ENCODE measurements at places on chromosomes 13 and 19.

- no peak for DNase-seq
Observed at GRCh38 chr19:15964231-15964630, 15.4 kb downstream of the OR10H4 start.

DNA sequence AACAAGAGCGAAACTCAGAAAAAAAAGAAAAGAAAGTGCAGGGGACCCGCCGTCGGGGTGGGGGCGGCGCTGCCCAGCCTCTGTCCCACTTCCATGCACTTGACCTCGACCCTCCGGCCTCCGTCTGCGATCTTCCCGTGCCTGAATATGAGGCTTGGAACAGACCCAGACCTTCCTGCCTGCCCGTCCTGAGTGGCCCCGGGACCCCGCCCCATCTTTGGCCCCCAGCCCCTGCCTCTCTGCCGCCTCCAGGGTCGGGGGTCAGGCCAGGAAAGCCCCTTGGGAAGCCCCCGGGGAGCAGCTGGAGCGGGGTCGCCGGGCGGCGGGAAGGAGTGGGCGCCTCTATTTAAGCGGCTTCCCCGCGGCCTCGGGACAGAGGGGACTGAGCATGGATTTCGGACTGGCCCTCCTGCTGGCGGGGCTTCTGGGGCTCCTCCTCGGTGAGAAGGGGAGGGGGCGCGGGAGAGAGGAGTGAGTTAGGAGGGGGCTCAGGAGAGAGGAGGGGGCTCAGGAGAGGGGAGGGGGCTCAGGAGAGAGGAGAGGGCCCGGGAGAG lies at the start of gene MADCAM1:
MADCAM1 (plus strand) TSS at position 375 of the 554 bp plus-strand sequence; CDS start at position 389, 14 bp downstream.
- DNase-seq: no peak

GRCh38 chr13:113219256-113219940 lies 10.0 kb downstream of the CUL4A start:
- DNase-seq: peak; percentile 16

GRCh38 chr13:108115738-108116137 lies 99.6 kb downstream of the LIG4 start:
- no peak for DNase-seq

- DNase-seq: no peak
Observed at GRCh38 chr13:48661107-48661506, 7.4 kb downstream of the CYSLTR2 start.

- no peak for DNase-seq
Observed at GRCh38 chr13:74026753-74027152, 107.5 kb downstream of the KLF12 start.

DNA sequence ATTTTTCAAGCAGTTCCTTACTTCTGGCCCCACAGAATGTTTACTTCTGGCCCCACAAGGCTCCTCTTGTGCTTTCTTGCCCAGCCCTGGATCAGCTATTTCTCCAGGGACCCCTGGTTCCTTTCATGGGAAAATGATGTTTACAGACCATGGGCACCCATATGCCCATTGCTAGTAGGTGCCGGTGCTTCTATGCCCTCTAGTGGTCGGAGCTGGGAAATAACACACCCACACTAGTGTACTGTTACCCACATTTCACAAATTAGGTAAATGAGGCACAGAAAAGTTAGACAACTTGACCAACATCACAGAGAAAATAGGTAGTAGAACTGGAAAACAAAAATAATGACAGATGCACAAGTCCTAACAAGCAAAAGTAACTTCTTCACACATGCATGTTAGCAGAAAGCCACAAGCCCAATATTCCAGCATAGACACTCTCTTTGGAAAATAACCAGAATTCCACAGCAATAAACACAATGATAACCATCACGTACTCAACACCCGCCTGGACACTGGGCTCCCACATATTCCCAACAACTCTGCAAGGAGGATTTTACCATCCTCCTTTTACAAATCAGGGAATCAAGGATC lies 1.3 kb upstream of the CEACAM6 start:
- peak; percentile 12 for DNase-seq

- DNase-seq: no peak
Observed at GRCh38 chr13:64782466-64782865, 2447.7 kb downstream of the PCDH9 start.

GRCh38 chr13:32728327-32728726 lies 142.1 kb downstream of the PDS5B start:
- no peak for DNase-seq

GRCh38 chr19:7874897-7875273 lies 695 bp upstream of the PRR36 start:
- no peak for DNase-seq

DNA sequence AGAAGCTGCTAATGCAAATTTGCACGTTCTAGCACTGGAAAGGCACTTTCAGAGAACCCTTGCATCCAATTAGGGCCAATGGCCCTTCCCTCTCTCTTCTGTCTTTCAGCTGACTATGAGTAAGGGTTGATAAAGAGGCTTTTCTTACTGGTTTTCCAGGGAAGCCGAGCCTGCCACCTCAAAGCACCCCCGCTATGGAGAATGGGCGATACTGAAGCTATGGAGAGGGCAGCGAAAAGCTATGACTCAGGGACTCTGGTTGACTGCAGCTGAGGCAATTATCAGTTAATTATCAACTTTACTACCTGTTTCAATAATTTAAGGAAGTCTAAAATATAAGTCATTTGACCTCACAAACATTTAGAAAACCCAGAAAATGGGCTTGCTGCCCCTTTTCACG lies 115.8 kb downstream of the TRPC4 start:
- no peak for DNase-seq

DNA sequence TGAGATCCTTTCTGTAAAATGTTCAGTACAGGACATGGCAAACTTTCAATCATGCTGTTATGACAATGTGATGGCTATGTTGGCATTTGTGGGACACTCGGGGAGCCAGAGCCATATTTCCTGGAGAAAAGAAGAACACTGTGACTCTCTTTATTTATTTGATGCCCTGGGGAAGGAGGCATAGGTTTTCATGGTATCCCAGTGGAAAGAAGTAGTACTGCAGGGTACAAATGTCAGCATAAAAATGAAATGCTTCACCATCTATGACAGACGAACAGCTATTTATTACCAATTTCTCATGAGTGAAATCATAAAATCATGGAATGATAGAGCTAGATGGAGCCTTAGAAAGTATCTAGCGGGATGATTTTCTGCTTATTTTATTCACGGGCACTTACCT lies 217.1 kb downstream of the COL4A1 start:
- DNase-seq: no peak

- DNase-seq: peak; percentile 98
Observed at GRCh38 chr19:16078759-16079707, 2.7 kb downstream of the TPM4 start.

DNA sequence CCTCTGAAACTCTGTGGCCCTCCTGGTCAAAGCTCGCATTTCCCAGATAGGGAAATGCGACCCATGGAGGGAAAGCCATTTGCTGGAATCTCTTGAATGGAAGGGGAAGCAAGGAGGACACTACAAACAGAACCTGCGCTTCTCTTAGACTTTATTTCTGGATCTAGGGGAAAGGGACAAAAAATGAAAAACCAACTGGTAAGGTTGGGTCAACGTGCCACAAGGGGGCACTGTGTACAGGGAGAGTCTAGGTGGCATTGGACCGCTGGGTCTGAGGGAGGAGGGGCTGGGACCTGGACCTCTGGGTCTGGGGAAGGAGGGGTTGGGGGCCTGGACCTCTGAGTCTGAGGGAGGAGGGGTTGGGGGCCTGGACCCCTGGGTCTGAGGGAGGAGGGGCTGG lies 5.0 kb downstream of the KLK4 start:
- no peak for DNase-seq

DNA sequence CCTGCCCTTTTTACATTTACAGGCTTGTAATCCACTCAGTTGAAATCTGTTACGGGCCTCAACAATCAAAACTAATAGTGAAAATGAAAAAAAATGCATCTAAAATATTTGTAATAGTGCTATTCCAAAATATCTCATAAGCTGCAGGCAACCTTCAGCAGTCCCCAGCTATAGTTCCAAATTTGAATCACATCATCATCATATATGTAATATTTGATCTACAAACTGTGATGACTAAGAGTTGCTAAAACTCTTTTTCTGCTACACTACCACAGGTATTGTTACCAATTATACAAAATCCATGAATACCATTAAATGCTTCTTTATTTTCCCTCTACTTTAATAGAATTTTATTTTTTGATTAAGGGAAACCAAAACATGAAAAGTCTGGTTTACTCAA lies 121.4 kb upstream of the RFC3 start:
- DNase-seq: no peak

DNA sequence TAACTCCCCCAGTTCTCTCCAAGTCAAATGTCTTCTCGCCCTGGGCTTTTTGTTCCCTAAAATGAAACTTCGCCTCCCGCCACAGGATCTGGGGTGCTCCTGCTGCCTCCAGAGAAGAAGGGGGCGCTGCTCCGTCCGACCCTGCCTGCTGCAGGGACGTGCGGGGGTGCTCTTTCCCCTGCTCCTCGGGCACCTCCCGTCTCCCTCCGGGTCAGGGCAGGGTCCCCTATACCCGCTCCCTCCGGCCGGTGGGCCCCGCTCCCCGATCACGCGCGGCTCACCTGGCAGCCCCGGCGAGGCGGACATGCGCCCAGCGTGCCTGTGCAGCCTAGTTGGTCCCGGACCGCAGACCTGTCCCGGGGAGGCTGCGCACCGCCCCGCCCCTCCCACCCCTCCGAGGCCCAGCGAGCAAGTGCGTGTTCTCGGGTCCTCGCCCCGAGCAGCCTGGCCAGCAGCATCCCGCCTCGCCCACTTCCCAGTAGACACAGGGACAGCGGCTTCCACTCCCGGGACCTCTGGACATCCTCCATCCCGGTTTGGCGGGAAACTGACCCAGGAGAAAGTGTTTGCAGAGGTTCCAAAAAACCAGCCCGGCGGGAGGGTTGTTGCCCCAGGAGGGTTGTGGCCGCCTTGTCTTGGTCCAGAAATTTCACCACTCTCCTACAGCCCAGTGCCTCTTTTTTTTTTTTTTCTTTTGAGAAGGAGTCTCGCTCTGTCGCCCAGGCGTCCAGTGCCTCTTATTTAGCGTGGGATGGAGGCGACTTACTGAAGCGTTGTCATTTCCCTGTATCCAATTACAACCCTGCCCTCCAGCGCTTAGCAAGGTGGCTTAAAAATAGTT lies at the start of gene OXGR1:
OXGR1 (minus strand) TSS at position 460 of the 841 bp plus-strand sequence. CDS start 6,717 bp downstream, outside the sequence.
- DNase-seq: no peak

DNA sequence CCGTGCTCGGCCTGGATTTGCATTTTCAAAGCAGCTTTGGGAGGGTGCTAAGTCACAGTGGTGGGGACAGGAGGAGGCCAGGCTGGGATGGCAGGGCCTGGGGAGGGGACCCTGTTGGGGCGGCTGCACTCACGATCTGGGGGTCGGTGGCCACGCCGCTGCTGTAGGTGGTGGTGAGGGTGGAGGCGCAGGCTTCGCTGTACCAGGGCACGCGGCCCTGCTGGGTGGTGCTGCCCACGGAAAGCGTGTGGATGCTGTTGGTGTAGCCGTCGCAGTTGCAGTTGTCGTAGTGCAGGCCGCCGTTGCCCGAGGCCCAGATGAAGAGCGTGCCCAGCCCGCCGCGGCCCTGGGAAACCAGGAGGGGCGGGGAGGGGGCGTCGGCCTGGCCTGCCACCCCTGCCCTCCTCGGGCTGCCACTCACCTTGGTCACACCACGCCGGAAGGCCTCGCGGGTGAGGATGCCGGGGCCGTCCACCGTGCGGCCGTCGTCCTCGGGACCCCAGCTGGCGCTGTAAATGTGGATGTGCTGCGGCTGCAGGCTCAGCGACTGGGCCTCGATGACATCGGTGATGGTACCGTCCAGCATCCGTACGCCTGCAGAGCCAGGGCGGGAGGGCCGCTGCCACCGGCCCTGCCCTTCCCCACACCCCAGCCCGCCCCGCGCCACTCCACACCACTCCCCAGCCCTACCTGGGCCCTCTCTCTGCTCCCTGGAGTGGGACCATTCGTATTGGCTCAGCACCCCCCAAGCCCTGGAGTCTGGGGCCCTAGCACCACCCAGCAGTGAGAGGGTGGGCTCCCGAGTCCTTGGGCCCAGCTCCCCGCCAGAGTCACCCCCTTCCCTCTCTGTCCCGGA lies 3.2 kb downstream of the PCSK4 start:
- DNase-seq: no peak

DNA sequence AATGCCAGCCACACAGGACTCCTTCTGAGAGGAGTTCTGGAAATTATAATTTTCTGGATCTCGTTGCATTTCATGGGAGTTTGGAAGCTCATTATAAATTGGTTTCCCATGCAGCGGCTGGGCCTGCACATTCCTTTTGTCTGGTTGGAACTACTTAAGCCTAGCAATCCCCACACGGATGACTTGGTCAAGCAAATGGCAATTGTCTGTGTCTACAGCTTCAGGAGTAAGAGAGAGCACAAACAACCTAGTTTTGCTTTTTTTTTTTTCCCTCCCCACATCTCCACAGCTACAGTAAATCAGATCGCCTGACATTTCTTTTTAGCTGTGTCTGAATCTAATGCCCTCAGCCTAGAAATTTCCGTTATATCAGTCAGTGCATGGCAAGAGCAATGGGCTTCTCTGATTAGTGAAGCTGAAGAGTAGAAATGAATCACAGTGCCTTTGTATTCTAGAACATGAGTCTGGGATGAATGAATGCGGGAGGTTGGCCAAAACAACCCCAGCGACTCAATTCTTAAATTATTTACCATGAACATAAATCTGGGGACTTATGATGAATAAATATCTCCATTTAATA lies 15.1 kb downstream of the PCDH8 start:
- DNase-seq: no peak

DNA sequence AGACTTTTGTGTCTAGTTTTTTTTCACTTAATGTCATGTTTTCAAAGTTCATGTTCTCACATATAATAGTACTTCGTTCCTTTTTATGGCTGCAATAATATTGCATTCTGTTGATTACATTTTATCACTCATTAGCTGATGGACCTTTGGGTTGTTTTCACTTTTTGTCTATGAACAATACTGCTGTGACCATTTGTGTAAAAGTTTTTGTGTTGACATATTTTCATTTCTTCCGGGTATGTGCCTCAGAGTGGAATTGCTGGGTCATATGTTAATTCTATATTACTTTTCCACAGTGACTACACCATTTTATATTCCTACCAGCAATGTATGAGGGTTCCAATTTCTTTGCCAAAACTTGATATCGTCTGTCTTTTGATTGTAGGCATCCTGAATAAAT lies 85.8 kb upstream of the MLNR start:
- no peak for DNase-seq

- DNase-seq: no peak
Observed at GRCh38 chr13:39547108-39547507, 55.9 kb downstream of the LHFPL6 start.

DNA sequence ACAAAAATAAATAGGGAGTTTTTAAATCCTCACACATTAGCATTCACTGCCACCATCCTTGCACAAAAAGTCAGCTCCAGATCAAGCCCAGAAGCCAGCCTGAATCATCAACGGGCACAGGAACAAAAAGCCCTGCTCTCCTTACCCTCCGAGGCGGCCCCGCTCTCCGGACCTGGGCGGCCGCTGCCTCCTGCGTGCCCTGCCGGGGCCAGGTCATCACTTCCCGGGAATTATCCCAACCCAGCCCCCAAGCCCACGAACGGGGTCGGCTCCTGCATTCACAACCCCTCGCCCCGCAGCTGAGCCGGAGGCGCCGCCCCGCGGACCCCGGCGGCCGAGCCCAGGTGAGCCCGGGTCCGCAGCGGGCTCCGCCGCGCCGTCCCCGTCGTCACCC lies 754 bp downstream of the DNAJB1 start:
- DNase-seq: no peak

- no peak for DNase-seq
Observed at GRCh38 chr19:32254509-32254890, 90.9 kb upstream of the ZNF507 start.
